Immature natural killer cell (primary cell): ENCODE measurements at places on chromosomes 1 and 21.

GRCh38 chr1:42173155-42173933 is 8.8 kb upstream of the GUCA2A start:
- DNase-seq, result peak; percentile 48

DNA sequence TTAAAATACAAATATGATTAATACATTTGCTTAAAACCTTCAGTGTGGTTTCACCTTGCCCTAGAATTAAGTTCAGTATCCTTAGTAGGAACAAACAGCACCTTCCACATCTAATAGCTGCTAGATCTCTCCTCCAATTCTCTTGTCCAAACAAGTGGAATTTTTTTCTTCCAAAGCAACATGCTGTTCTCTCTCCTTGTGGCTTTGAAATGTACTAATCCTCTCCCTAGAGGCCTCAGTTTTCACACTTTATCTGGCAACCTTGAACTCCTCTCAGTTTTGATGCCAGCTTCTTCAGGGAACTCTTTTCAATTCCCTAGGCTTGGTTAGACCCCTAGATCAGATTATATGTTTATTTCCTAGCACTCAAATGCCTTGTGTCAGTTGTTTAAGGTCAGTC is 87.0 kb downstream of the GLUL start:
- DNase-seq, result no peak

- no peak for DNase-seq
These were observed 309.7 kb upstream of the LYPLAL1 start for GRCh38 chr1:218863987-218864386.

DNA sequence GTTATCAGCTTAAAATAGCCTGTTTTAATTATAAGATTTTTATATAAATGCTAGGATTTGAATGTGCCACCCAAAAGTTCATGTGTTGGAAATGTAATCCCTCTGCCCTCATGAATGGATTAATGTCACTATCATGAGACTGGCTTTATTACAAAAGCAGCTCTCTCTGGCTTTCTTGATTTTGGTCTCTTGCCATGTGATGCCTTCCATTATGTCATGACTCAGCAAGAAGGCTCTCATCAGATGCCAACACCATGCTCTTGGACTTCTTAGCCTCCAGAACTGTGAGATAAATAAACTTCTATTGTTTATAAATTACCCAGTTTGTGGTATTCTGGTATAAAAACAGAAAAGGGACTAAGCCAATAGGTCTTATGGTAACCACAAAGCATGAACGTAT is 6.9 kb upstream of the PRSS38 start:
- DNase-seq, result no peak

GRCh38 chr1:107152395-107152794 is 11.6 kb downstream of the NTNG1 start:
- DNase-seq, result no peak

GRCh38 chr1:240031414-240031813 is 60.3 kb upstream of the FMN2 start:
- no peak for DNase-seq

DNA sequence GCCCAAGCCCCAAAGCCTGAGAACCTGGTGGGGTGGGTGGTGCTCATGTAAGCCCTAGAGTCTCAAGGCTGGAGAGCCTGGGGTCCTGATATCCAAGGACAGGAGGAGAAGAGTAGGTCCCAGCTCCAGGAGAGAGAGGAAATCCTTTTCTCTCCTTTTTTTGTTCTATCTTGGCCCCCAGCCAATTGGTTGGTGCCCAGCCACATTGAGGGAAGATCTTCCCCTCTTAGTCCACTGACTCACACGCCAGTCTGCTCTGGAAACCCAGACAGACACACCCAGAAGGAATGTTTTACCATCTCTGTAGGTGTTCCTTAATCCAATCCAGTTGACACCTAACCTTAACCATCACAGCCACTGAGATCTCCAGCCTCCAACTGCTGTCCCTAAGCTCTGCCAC is 16.2 kb upstream of the LIN9 start:
- no peak for DNase-seq

DNA sequence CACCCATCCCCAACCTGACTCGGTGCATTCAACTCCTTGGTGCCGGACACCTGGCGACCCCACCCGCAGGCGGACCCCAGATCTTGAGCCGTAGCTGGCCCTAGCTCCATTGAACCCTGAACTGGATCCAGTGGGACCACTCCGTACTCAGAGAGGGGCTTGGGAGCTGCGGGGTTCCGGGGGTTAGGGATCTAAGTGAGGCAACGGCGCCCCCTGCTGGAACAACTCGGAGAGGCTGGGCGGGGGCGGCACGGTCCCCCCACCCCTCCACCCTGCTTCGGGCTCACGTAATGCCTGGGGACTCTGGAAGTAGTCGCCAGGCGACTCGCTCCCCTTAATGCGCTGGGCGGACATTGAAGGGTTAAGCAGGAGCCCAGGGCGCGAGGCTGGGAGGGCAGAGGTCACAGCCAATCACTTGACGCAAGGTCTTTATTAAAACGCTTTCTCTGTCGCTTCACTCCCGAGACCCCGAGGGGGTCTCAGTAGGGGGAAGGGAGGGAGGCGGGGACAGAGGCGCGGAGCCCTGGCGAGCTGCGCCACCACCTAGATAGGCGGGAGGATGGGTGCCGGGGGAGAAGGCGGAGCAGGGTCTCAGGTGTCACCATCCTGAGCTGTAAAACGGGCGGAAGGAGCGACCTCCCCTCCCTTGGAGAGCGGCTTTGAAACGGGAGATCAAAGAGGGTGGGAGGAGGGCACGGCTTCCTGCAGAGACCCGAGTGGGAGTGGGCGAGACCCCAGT is 704 bp upstream of the CRABP2 start:
- DNase-seq, result peak; percentile 48

- no peak for DNase-seq
These were observed 89.9 kb downstream of the RASAL2 start for GRCh38 chr1:178183796-178184195.

- no peak for DNase-seq
These were observed 19.8 kb upstream of the UBXN10 start for GRCh38 chr1:20166051-20166450.

DNA sequence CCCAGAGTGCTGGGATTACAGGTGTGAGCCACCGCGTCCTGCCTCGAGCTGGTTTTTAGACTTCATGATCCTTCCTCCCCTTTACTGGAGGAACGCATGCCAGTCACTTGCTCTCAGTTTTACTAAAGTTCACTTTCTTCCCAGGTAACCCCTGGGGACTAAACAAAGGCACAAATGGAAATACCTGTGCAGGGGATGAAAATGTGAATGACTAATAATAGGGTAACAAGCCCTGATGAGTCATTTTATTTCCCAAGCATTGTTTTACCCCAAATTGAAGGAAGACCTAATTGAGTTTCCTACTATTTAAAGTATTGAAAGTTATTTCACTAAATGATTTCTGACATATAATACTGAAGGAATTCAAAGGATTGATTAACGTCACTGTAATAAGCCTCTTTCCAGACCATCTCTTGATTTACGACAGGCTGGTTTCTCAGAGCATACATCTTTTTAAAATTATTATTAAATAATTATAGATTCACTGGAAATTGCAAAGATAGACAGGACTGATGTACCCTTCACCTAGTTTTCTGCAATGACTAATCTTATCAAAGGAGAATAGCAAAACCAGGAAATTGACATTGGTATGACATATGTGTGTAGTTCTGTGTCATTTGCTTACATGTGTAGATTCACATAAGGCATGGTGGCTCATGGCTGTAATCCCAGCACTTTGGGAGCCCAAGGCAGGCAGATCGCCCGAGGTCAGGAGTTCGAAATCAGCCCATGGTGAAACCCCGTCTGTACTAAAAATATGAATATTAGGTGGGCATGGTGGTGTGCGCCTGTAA is 53.2 kb upstream of the SOD1 start:
- DNase-seq, result no peak

GRCh38 chr1:109306832-109307273 is at the start of gene MYBPHL:
MYBPHL (minus strand) TSS chr1:109307011; CDS start chr1:109306991, 20 bp downstream.
- DNase-seq, result no peak

- no peak for DNase-seq
These were observed 8.2 kb upstream of the ST6GALNAC3 start for GRCh38 chr1:76066394-76066793.

GRCh38 chr1:9900142-9901043 is 9.7 kb downstream of the CTNNBIP1 start:
- DNase-seq, result no peak

GRCh38 chr1:57485643-57486042 is 61.8 kb upstream of the DAB1 start:
- no peak for DNase-seq

GRCh38 chr1:243735457-243735856 is 114.6 kb downstream of the AKT3 start:
- no peak for DNase-seq

GRCh38 chr1:44472620-44473525 is 67.8 kb downstream of the RNF220 start:
- DNase-seq, result peak; percentile 2

GRCh38 chr1:207831517-207832327 is 79.2 kb downstream of the CD34 start:
- DNase-seq, result no peak

GRCh38 chr1:178224358-178224757 is 130.5 kb downstream of the RASAL2 start:
- no peak for DNase-seq
